ENCODE measurements at places on chromosomes 13 and 19.

GRCh38 chr19:5145521-5146511 lies 176.9 kb downstream of the KDM4B start:
- no peak for DNase-seq

GRCh38 chr19:19461671-19462622 lies 53.4 kb downstream of the TSSK6 start:
- peak; percentile 49 for DNase-seq

- no peak for DNase-seq
Observed at GRCh38 chr19:55454787-55455243, 6.6 kb downstream of the ISOC2 start.

- no peak for DNase-seq
Observed at GRCh38 chr13:33931397-33932311, 113.7 kb downstream of the RFC3 start.

GRCh38 chr19:38149661-38150061 lies 74.4 kb downstream of the DPF1 start:
- DNase-seq: no peak

DNA sequence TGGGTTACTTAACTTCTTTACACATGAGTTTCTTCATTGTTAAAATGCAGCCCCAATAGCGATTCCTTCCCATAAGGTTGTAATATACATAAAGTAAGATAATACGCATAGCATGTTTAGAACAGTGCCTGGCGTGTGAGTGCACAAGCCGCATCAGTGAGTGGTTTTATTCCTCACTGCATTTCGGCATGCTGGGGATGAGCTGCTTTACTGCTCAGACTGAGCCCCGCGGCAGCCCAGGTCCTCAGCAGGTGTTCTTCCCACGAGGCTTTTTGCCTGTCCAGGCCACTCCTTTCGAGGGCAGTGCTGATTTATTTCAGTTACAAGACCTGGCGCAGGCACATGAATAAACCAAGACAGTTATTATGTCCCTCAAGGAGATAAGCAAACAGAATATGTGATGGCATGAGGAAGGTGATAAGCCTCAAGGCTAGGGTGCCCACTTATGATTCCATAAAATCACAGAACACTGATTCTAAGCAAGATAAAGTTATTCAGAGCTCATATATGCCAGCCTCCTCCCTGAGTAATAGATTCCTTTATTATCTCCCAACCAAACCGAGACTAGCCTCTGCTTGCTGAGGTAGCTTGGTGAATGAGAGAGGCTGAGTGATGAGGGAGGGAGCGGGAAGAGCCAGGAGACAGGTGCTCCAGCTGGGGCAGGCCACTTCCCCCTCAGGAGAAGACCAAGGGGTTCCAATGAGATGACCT lies 505.5 kb downstream of the DIAPH3 start:
- DNase-seq: no peak

DNA sequence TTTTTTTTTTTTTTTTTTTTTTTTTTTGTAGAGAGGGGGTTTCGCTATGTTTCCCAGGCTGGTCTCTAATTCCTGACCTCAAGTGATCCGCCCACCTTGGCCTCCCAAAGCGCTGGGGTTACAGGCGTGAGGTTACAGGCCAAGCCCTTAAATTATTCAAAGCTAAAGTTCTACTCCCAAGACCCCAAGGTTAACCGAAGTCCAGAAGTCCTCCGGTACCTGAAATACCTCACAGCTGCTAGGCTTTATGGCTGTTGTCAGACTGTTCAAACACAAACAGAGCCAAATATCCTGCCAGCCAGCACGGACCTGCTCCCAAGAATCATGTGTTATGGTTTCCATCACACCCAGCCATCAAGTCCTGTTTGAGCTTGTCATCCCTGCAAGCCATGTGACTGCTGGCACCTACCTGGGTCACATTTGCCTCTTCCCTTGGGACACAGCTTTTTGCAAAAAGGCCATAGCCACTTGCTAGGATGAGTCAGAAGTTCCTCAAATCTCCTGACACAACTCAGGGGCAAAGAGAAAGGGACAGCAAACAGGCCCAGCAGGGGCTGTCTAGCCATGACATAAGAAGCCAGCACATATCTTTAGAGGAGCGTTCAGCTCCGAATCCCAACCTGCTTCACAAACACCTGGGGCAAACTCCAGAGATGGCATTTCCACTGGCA lies 129.9 kb downstream of the FOXO1 start:
- no peak for DNase-seq

DNA sequence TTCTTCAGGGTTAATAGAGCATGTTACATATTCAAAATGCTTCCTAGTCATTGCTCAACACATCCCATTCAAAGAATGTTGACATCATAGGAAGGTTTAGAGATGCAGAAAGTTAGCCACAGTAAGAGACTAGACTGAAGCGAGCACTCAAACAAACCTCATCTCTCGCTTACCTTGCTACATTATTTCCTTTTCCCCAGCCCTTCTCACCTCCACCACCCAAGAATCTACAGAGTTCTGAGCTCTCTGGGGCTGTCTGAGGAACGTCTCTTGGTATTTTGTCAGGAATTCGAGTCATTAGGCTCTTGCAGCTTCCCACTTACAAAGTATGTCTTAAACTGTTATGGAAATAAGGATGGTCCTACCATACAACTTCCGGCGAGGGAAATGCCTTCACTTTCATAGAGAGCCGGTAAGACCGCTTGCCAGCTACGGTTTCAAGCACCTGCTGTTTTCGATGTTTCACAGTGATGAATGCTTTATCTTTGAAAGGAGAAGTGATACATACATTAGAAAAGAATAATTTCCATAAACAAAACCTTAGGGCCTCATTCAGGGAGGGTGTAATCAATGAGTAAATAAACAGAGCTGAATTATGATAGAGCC lies 65.1 kb downstream of the FLT1 start:
- no peak for DNase-seq

DNA sequence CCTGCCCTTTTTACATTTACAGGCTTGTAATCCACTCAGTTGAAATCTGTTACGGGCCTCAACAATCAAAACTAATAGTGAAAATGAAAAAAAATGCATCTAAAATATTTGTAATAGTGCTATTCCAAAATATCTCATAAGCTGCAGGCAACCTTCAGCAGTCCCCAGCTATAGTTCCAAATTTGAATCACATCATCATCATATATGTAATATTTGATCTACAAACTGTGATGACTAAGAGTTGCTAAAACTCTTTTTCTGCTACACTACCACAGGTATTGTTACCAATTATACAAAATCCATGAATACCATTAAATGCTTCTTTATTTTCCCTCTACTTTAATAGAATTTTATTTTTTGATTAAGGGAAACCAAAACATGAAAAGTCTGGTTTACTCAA lies 121.4 kb upstream of the RFC3 start:
- DNase-seq: no peak

- DNase-seq: no peak
Observed at GRCh38 chr19:54432144-54432738, 16.8 kb upstream of the LENG8 start.

GRCh38 chr13:54185101-54185500 lies 1156.5 kb downstream of the OLFM4 start:
- DNase-seq: no peak

DNA sequence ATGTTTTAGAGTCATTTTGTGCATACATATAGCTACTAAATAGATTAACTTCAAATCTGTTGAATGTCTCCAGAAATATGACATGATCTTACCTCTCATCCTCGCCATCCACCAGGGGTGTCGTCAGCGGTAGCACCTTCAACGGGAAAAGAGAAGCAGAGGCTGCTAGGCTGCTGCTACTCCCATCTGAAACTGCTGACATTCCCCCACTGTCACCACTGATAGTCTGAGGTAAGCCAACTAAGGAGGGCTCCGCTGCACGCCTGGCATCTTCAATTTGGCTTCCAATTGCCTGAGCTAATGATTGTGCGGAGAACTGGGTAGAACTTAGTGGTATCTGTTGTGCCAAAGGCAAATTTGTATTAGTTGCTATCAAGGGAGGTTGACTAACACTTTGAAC lies 3.1 kb downstream of the TSC22D1 start:
- DNase-seq: no peak

DNA sequence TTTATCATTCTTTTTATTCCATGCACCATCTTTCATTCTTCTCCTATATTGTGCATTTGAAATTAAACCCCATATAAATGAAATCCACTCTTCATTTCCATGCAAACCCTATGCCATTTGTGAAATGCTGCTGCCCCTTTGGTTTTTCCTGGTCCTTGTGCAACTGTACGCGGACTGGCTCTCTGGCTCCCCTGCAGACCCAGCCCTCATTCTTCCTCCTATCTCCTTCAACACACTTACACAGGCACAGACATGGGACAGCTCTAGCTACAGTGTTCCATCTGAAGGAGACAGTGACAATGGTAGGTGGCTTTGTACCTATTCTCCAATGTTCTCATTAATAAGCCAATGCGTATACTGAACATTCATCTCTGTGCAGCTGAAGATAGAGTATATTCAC lies 81.6 kb downstream of the ESD start:
- no peak for DNase-seq

GRCh38 chr13:88592105-88592504 lies 920.9 kb downstream of the SLITRK5 start:
- no peak for DNase-seq

DNA sequence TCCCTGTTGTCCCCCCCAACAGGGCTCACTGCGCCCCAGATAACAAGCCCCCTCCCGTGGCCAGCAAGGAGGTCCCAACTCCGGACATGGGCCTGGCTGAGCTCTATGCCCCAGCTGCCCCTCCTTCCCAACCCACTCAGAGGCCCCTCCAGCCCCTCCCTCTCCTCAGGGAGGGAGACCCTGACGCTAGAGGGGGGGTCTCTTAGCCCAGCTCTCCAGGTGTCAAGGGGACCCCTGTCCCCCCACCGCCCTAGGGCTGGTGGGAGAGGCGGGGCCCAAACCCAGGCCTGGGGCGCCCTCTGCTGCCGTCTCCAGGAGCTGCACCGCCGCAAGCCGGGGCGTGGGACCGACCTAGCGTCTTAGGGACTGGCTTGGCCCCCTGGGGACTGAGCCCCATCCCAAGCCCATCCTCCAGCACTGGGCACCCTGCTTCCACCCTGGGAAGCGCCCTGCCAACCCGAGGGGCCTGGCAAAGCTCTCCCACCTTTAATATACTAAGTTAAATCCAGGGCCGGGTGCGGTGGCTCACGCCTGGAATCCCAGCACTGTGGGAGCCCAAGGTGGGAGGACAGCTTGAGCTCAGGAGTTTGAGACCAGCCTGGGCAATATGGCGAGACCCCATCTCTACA lies 1.4 kb downstream of the GRIN3B start:
- DNase-seq: peak; percentile 56

- no peak for DNase-seq
Observed at GRCh38 chr13:49995625-49996101, 1.2 kb upstream of the TRIM13 start.

DNA sequence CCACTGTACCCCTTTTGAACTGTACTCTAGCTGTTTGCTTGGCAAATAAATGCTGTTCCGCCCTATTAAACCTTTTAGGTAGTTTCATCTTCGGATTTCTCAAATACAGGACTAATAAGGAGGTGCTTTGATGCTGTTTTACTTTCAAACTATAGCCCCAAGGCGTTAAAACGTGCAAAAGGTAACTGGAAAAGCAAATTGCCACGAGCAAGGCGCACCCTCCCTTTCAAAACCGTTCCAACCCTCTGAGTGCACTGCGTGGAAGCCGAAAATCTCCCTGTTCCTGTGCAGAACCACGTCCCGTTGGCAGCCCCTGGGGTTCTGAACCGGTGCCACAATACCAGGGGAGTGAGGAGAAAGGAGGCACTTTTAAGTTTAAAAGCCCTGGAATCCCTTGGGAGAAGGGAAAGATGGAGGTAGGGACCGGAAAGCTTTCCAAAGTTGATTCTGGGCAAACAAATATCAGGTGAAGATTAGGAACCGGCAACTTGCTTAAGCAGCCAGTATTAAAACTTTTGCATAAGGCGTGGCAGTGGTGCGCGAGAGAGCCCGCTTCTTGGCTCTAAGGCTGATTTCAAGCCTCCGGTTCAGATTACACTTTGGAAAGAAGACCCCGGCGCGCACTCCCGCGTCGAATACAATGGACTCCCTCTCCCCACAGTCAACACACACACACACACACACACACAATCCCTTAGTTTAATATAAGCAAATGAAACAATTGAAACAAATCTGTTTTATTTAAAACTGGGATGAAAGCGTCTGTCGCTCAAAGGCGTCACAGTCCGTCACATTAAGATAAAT lies 9.5 kb downstream of the POU4F1 start:
- DNase-seq: no peak

DNA sequence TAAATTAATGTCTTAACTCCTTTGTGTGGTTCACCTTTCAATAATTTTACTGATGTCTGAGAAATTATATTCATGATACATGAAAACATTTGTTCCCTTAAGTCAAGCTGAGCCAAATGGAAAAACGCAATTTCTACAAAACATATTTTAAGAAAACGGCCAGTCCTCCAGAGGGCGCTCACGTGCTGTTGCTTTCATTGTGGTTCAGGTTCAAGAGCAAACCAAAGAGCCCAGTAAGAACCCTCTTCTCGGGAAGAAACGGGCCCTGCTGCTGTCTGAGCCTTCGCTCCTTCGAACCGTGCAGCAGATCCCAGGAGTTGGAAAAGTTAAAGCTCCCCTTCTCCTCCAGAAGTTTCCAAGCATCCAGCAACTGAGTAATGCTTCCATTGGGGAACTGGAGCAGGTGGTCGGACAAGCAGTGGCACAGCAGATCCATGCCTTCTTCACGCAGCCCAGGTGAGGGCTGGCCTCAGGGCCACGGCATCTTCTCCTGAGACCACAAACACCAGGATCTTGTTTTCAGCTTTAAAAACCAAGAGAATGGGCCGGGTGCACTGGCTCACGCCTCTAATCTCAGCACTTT lies 4.3 kb downstream of the FAAP24 start:
- peak; percentile 49 for DNase-seq

- DNase-seq: no peak
Observed at GRCh38 chr13:72716776-72717175, 10.7 kb downstream of the MZT1 start.

- peak; percentile 84 for DNase-seq
Observed at GRCh38 chr19:3700242-3701032, at the start of gene PIP5K1C. Gene PIP5K1C (minus strand): TSS chr19:3700468. CDS start chr19:3700390, 78 bp downstream.

DNA sequence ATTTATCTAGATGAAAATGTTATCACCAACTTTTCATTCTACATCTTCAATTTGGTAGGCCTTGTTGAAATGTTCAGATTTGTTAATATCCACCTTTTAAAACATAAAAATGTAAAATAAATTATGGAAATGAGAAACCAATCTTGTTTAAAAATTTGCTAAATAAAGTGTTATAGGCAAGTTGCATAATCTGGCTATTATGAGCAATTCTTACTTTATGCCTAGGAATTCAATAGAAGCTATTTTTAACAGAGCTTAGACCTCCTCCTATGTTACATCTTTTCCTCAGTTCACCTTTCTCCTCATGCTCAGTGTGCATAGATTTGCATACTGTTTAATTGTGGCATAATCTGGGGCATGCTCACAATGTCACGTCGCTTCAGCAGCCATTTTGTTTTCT lies 87.9 kb upstream of the POSTN start:
- DNase-seq: no peak

GRCh38 chr13:80340651-80341100 lies 250 bp downstream of the SPRY2 start:
- DNase-seq: no peak

GRCh38 chr19:55390461-55390880 lies 4.7 kb downstream of the RPL28 start:
- DNase-seq: no peak

GRCh38 chr13:109764470-109765291 lies 21.7 kb downstream of the IRS2 start:
- DNase-seq: no peak
